Subcutaneous adipose tissue (tissue), 4 donors: ENCODE measurements at places on chromosomes 1 and 21. TPM values are rescaled to one million over a fixed set of nuclear protein-coding genes. Genes with fewer than 3 reads are reported as not detected.

FLG2 gene
- not detected for total RNA-seq

CCDC18 gene
- 13.5 TPM for total RNA-seq

NID1 gene
- total RNA-seq, result 265 TPM

CCDC30 gene
- 2.4 TPM for total RNA-seq

SRSF10 gene
- total RNA-seq, result 75.8 TPM

PPFIA4 gene
- 0.19 TPM for total RNA-seq

GIPC2 gene
- total RNA-seq, result 2.6 TPM

MAGOH gene
- total RNA-seq, result 31.8 TPM

FMO2 gene
- 58.5 TPM for total RNA-seq

CD1E gene
- not detected for total RNA-seq

MARCKSL1 gene
- total RNA-seq, result 10.3 TPM

LRRC38 gene
- not detected for total RNA-seq

CASQ2 gene
- total RNA-seq, result 6.4 TPM

HTR6 gene
- total RNA-seq, result not detected

CFAP74 gene
- not detected for total RNA-seq

MYOG gene
- not detected for total RNA-seq

EPHA8 gene
- not detected for total RNA-seq

GLUL gene
- total RNA-seq, result 12,066 TPM

OLFML2B gene
- 8.8 TPM for total RNA-seq

PATJ gene
- total RNA-seq, result 21.6 TPM

PTGFR gene
- total RNA-seq, result 21.9 TPM

SCNM1 gene
- total RNA-seq, result 21.5 TPM

GSTM1 gene
- not detected for total RNA-seq

GPR161 gene
- 4.6 TPM for total RNA-seq

SLC2A5 gene
- total RNA-seq, result 10.5 TPM

CA14 gene
- total RNA-seq, result not detected

ZNF648 gene
- 0.17 TPM for total RNA-seq

LDLRAD1 gene
- total RNA-seq, result not detected

KCNA3 gene
- 1.9 TPM for total RNA-seq

AMIGO1 gene
- total RNA-seq, result 2.6 TPM

CYP4Z1 gene
- total RNA-seq, result 13.0 TPM

APOBEC4 gene
- total RNA-seq, result not detected
